ENCODE measurements at places on chromosomes 1 and 21.

- DNase-seq: no peak
Observed at GRCh38 chr1:50989694-50990093, 19.6 kb downstream of the CDKN2C start.

GRCh38 chr1:147895123-147895522, 7.5 kb upstream of the GJA8 start:
- no peak for DNase-seq

- DNase-seq: no peak
Observed at GRCh38 chr21:33299181-33299752, 25.5 kb upstream of the IFNAR1 start.

DNA sequence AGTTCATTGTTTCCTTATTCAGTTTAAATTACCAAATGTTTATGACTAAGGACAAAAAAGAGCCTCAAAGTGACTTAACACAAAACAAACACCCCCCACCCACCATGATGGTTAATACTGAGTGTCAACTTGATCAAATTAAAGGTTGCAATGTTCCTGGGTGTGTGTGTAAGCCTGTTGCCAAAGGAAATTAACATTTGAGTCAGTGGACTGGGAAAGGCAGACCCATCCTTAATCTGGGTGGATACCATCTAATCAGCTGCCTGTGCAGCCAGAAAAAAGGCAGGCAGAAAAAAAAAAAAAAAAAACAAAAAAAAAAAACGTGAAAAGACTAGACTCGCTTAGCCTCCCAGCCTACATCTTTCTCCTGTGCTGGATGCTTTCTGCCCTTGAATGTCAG, 543.4 kb downstream of the NEGR1 start:
- DNase-seq: no peak

DNA sequence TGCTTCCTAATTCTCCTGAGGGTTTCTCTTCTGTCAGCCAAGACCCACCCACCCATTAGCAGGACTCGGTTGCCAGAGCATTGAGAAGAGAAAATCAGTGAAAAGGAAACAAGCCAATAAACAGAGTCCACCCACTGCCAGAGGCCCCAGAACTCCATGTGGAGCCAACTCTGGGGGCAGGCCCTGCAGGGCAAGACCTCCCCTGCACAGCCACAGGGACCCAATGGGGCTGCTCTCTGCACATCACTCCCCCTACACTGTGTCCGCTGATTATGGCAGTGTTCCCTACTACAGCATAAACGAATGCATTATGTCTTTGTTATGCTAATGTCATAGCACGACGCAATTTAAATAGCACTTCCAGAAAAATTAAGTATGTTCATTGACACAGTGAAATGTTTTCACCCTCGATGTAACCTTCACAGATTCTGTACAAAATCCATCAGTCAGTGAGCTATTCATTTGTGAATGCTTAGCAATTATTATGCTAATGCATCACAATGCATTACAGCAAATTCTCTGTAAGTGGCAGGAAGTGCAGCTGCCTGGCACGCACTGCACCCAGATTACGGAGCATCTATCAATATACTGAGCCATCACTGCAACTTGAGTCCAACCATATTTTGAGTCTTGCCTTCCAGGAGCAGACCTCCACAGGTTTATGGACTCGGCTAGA, 56.4 kb downstream of the GRIK3 start:
- DNase-seq: no peak

DNA sequence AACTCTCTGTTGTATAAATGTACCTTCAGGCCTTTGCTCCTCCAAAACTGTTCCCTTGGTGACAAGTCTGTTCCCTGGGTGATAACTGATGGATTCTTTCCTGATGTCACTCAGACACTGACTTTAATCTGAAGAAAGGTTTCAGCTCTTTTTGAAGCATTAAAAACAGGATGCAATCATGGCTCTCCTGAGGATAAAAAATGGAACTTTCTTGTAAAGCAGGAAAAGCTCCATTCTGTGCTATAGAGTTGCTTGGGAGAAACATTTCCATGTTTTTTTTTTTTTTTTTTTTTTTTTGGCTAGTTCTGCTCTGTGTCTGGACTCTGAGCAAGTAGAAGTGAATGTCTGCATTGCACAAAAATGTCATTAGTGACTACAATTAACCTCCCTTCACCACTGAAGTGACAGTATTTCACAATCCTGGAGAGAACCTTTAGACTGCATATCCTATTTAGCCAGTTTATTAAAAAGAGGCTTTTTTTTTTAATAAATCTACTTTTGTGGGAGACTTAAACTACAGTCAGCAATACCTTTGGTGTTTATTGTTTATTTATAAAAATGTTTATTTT, 101.7 kb upstream of the PRMT6 start:
- DNase-seq: no peak

DNA sequence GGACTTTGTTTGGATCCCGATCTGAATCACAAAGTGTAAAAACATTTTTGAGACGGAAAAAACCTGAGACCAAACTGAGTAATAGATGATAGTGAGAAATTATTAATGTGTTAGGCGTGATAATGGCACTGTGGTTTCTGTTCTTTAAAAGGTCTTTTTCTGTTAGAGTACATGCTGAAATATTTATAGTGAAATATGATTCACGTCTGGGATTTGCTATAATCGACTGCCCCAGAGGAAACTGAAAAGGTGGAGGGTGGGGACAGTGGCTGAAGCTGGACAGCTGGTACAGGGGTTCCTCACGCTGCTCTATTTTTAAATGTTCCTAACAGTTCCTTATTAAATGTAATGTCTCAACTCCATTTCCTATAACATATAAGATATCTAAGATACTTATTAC, 11.2 kb downstream of the URB1 start:
- no peak for DNase-seq

GRCh38 chr1:56404066-56404465, 175.3 kb downstream of the PLPP3 start:
- no peak for DNase-seq

- DNase-seq: no peak
Observed at GRCh38 chr1:222970040-222970439, 155.2 kb downstream of the DISP1 start.

- DNase-seq: no peak
Observed at GRCh38 chr1:109392037-109392787, 5.5 kb downstream of the SORT1 start.

GRCh38 chr1:7172804-7173203, 387.6 kb downstream of the CAMTA1 start:
- DNase-seq: no peak
